ENCODE measurements at places on chromosomes 3 and 15.
A peak's percentile ranks its signal among the peaks of the same experiment; 100 is the strongest.

- DNase-seq = no peak
Measured at GRCh38 chr15:89370120-89370977, 35.7 kb upstream of the POLG start.

- DNase-seq = no peak
Measured at GRCh38 chr3:26141296-26141695, 351.4 kb downstream of the OXSM start.

DNA sequence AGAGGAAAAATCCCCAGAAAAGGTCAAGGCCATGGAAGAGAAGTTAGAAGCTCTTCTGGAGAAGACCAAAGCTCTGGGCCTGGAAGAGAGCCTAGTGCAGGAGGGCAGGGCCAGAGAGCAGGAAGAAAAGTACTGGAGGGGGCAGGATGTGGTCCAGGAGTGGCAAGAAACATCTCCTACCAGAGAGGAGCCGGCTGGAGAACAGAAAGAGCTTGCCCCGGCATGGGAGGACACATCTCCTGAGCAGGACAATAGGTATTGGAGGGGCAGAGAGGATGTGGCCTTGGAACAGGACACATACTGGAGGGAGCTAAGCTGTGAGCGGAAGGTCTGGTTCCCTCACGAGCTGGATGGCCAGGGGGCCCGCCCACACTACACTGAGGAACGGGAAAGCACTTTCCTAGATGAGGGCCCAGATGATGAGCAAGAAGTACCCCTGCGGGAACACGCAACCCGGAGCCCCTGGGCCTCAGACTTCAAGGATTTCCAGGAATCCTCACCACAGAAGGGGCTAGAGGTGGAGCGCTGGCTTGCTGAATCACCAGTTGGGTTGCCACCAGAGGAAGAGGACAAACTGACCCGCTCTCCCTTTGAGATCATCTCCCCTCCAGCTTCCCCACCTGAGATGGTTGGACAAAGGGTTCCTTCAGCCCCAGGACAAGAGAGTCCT, 9.0 kb downstream of the MAP1A start:
- no peak for DNase-seq

DNA sequence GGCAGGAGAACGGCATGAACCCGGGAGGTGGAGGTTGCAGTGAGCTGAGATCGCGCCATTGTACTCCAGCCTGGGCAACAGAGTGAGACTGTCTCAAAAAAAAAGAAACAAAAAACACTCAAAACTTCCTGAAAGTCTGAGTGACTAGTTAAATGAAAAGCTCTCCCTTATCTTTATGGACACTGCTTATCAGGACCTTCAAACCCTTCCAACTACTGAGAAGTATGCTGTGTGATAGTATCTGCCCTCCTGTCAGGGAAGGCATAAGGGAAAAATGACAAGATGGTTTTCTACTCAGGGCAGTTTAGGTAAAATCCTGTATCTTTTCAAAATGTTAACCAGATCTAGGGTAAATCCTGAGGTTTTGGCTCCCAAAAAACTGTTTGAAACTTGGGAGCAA, 21.8 kb downstream of the EMC7 start:
- no peak for DNase-seq

DNA sequence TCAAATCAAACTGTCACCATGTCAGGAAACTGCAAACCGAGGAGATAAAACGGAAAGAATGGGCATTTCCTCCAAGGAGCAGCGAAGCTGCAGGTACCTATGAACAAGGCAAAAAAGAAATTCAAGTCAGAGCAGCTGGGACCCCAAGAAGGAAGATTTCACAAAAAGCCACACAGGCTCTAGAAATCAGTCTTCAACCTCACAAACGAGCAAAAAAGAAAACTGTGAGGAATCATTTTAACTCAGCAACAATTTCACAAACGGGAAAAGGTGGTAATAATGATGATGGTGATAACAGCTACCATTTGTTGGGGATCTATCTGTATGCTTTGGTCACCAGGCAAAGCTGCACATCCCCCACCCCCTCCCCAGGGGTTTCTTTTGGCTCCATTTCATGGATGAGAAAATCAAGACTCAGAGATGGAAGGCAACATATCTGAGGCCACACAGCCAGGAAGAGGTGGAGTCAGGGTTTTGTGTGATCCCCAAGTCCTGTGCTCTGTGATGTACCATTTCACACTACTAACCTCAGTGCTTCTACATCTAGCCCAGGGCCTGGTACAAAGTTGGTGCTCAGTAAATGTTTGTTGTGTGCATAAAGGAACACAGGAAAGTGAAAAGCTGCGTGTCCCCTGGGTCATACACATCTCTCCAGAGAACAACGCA, 109.9 kb downstream of the IQSEC1 start:
- DNase-seq = no peak

- no peak for DNase-seq
Measured at GRCh38 chr3:169581633-169582032, 81.9 kb downstream of the MECOM start.

- no peak for DNase-seq
Measured at GRCh38 chr3:169613053-169613803, 50.3 kb downstream of the MECOM start.

GRCh38 chr3:169604568-169604967, 58.9 kb downstream of the MECOM start:
- no peak for DNase-seq

DNA sequence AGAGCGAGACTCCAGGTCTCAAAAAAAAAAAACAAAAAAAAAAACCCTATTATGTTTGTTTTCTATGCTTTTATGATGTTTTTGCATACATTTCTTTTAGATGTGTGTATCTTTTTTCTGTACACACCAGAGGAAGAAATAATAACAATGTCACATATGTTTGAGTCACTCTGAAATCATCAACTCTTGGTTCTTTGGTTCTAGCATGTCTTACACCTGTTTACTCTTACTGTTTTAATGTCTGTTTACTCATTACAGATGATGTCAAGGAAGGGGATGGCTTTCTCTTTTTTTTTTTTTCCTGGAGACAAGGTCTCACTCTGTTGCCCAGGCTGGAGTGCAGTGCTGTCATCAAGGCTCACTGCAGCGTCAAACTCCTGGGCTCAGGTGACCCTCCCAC, 24.1 kb downstream of the RHOA start:
- DNase-seq = no peak

GRCh38 chr3:82509951-82510603, 748.6 kb upstream of the GBE1 start:
- no peak for DNase-seq

DNA sequence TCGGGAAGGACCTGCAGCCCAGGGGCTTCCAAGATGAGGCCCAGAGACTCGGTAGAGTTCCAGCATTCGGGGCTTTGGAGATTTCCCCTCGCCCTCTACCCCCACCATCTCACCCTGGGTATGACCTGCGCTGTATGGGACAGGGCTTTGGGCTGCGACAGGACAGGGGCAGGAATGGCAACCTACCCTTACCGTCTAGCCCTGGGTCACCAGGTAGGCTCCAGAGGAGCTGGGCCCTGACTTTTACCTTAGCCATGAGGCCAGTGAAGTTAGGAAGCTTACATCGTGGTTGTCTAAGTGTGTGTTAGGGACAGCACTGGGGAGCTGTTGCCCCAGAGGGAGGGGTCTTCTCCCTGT, 683 bp downstream of the PPM1M start:
- DNase-seq = no peak

GRCh38 chr3:10555263-10555662, 49.9 kb upstream of the ATP2B2 start:
- no peak for DNase-seq

- no peak for DNase-seq
Measured at GRCh38 chr3:99873269-99874102, 55.8 kb downstream of the CMSS1 start.

- peak; percentile 65 for DNase-seq
Measured at GRCh38 chr3:54046641-54047214, 75.6 kb upstream of the CACNA2D3 start.

GRCh38 chr3:20146301-20146700, 39.7 kb downstream of the SGO1 start:
- DNase-seq = no peak

- DNase-seq = no peak
Measured at GRCh38 chr15:40003116-40003916, 35.7 kb downstream of the SRP14 start.

- DNase-seq = no peak
Measured at GRCh38 chr3:62577153-62577552, 203.8 kb upstream of the FEZF2 start.

- DNase-seq = no peak
Measured at GRCh38 chr3:48440590-48440958, 517 bp downstream of the TMA7 start.

DNA sequence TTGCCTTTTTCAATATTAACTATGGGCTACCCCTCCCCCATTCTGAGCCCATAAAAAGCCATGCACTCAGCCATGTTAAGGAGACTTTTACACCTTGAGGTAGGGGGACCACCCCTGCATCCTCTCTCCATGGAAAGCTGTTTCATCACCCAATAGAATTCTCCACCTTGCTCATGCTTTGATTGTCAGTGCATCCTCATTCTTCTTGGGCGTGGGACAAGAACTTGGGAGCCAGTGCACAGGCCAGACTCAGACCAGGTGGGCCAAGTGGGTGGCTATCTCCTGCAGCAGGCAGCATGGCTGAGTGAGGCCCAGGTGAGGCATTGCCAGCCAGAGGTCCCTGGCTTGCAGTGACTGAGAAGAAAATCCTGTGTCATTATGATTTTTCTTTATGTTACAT, 357.4 kb upstream of the CDIN1 start:
- no peak for DNase-seq

DNA sequence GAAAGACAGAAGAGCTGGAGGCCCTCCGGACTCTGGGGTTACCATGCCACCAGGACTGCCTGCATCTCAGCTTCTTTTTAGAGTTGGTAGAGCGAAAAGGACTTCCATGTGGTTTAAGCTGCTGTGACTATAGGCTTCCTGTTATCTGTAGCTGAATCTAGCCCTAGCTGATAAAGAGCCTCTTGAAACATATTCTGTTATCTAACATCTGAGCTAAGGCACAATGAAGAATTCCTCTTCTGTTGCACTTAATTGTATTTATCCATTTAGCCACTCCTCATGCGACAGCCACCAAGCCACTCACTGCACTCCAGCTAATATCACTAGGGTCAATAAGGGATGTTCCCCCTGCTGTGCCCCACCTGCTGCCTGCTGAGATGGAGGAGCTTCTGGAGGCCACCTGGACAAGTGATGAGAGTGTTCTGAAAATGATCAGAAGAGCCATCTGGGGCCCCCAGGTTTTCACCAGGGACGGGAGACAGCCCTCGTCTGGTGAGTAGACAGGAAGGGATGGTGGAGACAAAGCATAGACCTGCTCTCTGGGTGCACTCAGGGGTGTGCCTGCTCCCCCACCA, 94.6 kb upstream of the PLXNA1 start:
- DNase-seq = no peak

DNA sequence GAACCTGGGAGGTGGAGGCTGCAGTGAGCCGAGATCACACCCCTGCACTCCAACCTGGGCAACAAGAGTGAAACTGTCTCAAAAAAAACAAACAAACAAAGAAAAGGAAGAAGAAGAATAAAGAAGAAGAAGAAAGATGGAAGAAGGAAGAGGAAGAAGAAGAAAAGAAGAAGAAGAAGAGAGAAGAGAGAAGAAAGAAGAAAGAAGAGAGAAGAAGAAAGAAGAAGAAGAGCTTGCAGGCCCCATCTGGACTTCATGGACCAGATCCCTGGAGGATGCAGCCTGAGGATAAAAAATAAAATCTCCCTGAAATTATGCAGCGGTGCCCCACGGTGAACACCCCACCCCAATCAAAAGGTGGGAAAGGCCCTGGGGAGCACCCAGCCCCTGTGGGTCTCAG, 8.8 kb upstream of the MESP1 start:
- DNase-seq = no peak

- no peak for DNase-seq
Measured at GRCh38 chr3:146067048-146067447, 93.9 kb downstream of the PLOD2 start.

DNA sequence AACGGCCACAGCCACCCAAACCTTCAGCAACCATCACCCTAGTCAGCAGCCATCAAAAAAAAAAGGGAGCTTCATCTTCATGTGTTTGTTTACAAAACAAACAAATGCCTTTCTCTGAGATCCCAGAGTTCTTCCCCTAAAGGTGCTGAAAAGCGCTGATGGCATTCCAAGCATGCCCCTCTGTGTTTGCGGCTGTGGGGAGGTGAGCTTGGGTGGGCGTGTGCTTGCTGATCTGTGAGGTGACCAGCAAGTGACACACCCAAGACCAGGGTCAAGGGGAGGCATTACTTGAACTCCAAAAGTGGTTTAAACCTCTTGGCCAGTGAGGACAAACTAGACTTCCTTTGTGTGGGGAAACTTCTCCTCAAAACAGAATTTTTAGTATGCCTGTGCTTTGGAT, 81.5 kb downstream of the DHX36 start:
- DNase-seq = no peak

DNA sequence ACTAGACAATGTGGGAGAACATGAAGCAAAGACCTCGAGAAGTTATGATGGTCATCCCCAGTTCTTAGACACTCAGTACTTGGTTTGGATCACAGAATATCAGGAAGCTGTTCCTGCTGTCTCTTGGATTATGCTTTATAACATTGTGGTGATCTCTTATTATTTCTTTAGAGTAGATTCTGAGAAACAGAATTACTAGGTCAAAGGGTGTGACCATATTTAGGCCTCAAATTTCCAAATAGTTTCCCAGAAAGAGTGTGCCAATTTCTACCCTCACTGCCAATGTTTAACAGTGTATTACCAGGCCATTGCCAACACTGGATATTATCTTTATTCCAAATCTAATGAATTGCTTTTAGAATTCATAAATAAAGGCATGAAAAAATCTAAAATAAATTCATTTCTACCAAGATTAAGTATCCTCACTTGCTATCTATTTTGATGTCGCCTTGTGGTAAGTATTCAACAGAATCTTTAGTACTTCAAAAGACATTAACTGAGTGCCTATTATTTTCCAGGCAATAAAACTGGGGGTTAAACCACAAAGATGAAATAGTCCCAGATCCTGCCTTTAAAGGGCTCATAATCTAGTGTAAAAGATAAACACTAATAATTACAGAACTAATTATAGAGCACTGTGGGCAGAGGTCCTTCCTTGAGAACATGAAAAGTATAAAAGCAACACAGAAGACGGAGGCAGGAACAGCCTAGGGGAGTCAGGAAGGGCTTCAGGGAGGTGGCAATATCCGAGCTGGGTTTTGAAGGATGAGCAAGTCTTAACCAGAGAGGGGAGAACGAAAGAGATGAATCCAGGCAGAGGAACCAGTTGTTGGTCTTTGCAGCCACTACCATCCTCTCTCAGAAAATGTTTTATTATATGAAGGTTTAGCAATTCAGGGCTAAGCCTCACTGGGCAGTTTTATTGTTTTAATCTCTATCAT, 86.8 kb downstream of the IGF2BP2 start:
- DNase-seq = no peak

GRCh38 chr3:58868097-58868779, 181.6 kb downstream of the CFAP20DC start:
- no peak for DNase-seq

DNA sequence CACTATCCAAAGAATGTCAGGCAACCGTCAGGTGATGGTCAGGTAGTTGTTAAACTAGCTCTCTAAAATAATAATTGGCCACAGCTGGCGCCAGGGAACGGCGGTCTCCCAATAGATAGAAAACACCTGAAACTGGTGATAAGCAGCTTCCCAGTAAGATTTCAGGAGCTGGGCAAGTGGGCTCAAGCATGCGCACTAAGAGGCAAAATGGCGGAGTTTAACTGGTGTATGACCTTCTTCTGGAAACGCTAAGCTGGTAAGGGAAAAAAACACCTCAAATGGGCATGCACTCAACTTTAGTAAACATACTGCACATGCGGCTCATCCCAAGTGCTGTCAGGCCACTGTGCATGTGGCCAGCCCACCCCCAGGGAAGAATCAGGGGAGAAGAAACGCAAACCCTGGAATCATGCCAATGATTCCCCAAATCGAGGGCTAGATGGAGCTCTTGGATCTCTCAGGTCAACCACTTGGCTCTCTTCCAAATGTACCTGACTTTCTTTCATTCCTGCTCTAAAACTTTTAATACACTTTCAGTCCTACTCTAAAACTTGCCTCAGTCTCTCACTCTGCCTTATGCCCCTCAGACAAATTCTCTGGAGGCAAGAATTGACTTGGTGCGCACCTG, 195.0 kb downstream of the ZNF621 start:
- DNase-seq = peak; percentile 33
